ENCODE measurements at places on chromosomes 16 and 17.

GRCh38 chr16:4698321-4699045 is 5.1 kb downstream of the NUDT16L1 start:
- DNase-seq = peak; percentile 66

DNA sequence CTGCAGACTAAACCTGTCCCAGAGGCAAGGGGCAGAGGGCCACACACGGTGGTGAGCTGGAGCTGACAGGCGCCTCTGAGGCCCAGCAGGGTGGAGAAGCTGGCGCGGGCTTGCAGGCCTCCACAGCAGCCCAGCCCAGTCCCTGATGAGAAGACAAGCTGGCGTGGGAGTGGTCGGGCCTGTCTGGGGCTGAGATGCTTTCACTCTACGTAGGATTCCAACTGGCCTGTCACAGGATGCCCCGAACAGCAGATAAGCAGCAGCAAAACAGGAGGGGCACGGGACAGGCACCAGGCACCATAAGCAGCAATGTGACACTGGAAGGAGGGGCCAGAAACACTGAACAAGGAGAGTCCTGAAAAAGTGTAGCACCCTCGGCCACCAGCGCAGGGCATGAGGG is 40.1 kb downstream of the PEMT start:
- DNase-seq = no peak

GRCh38 chr16:57518520-57518919 is 17.9 kb downstream of the CCDC102A start:
- no peak for DNase-seq

DNA sequence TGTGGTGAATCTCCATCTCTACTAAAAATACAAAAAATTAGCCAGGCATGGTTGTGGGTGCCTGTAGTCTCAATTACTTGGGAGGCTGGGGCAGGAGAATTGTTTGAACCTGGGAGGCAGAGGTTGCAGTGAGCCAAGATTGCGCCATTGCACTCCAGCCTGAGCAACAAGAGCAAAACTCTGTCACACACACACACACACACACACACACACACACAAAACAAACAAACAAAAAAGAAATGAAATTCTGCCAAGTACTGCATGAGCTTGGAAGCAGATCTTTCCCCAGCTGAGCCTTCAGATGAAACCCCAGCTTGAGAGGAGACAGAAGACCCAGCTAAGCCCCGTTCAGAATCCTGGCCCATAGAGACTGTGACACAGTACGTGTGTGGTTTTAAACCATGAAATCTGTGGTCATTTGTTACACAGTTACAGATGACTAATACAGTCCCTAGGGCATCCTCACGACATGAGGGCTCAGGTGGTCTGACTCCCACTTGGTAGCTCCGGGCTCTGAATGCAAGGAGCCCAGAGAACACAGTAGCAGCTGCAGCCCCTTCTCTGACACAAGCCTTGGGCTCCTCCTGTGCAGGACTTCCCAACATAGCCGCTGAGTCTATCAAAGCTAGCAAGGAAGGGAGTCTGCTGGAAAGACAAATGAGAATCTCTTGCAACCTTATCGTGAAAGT is 132.8 kb downstream of the SEC14L1 start:
- no peak for DNase-seq

DNA sequence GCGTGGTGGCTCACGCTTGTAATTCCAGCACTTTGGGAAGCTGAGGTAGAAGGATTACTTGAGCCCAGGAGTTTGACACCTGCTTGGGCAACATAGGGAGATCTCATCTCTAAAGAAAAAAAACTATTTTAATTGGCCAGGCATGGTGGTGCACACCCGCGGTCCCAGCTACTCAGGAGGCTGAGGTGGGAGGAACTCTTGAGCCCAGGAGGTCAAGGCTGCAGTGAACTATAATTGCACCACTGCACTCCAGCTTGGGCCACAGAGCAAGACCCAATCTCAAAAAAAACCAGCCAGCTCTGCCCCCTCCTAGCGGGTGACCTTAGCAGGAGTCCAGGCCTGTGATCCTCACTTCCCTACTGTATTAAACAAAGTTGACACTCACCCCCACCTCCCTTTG is 5.9 kb upstream of the HS3ST6 start:
- DNase-seq = no peak

DNA sequence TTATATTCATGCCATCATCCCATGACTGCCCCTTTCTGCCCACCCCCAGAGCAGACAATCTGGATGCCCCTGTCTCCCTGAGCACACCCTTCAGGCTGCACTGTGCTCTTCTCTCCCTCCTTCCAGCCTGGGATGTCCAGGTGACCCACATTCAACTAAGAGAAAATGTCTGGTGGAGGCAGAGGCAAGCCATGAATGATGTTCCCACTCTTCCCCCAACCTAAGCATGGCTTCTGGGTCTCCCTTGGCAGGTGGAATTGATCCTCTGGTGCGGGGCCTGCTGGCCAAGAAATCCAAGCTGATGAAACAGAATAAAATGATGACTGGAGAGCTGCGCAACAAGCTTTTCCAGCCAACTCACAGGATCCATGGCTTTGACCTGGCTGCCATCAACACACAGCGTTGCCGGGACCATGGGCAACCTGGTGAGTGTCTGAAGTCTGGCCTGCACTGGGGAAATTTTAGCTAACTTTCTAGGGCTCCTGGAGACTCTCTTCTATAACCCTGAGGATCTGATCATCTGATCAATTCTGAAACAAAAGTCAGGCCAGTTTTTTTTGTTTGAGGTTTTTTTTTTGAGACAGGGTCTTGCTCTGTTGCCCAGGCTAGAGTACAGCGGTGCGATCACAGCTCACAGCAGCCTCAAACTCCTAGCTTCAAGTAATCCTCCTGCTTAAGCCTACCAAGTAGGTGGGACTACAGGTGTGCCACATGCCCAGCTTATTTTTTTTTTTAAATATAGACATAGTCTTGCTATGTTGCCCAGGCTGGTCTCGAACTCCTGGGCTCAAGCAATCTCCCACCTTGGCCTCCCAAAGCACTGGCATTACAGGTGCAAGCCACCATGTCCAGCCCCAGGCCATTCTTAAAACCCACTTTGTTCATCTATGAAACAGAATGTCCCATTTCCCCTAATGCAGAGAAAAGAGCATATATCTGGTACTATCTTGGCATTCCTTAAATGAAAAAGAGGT is 14.5 kb downstream of the MPO start:
- no peak for DNase-seq

GRCh38 chr16:72493716-72494415 is 321.9 kb upstream of the PMFBP1 start:
- DNase-seq = no peak

DNA sequence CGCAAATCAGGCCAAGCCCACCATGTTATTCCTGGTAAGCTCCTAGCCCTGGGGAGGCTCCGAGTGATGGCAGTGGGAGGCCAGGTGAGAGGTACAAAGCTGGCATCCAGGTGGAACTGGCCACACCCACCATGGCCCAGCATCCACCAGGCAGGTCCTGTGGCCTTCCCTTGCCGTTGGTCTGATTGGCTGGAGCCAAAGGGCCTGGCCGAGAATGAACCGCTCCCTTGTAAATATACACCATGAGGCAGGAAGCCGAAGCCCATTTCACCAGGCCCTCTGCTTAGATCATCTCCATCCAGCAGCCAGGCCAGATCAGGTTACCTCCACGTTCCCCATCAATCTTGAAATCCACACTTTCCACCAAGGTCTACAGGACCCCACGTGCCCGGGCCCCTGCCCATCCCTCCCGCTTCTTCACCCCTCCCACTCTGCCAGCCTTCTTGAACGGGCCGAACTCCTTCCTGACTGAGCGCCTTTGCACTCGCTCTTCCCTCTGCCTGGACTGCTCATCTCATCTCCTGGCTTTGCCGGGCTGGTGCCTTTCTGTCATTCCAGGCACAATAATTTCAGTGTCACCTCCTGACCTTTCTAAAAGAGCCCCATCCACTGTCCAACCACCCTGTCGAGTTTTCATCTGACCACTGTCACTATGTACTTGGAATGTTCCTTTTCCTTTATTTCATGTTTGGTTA is 5.8 kb downstream of the SOCS1 start:
- no peak for DNase-seq

All from RWPE2 (cell line).